Foreskin melanocyte (primary cell): ENCODE measurements at places on chromosomes 4 and X.

GRCh38 chr4:62814510-62815047 is 1594.7 kb downstream of the TECRL start:
- DNase-seq: peak; percentile 70

- DNase-seq: peak; percentile 22
Observed at GRCh38 chrX:110509755-110510532, 151.3 kb downstream of the RTL9 start.

DNA sequence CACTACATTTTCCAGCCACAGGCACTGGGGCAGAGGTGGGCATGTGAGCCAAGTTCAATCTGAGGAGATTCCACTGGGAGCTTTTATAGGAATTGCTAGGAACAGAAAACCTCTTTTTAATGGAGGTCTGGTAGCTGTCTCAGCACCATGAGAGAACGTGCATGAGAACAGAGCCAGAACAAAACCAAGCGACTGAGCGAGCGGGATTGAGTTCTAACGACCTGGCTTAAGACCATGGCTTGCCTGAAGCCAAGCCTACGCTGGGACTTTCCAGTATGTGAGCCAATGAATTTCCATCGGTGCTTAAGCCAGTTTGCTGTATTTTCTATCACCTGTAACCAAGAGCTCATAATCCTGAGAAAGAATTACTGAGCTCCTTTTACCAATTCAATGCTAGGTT is 183.7 kb downstream of the NR3C2 start:
- no peak for DNase-seq

GRCh38 chrX:17839269-17839668 is 21.8 kb downstream of the RAI2 start:
- no peak for DNase-seq

- peak; percentile 88 for DNase-seq
Observed at GRCh38 chrX:11953615-11954014, 184.7 kb upstream of the FRMPD4 start.
